CD4-positive, alpha-beta T cell (primary cell): ENCODE measurements at places on chromosomes 6 and 20.

GRCh38 chr20:57831326-57831992, 121.6 kb upstream of the PMEPA1 start:
- DNase-seq: no peak

DNA sequence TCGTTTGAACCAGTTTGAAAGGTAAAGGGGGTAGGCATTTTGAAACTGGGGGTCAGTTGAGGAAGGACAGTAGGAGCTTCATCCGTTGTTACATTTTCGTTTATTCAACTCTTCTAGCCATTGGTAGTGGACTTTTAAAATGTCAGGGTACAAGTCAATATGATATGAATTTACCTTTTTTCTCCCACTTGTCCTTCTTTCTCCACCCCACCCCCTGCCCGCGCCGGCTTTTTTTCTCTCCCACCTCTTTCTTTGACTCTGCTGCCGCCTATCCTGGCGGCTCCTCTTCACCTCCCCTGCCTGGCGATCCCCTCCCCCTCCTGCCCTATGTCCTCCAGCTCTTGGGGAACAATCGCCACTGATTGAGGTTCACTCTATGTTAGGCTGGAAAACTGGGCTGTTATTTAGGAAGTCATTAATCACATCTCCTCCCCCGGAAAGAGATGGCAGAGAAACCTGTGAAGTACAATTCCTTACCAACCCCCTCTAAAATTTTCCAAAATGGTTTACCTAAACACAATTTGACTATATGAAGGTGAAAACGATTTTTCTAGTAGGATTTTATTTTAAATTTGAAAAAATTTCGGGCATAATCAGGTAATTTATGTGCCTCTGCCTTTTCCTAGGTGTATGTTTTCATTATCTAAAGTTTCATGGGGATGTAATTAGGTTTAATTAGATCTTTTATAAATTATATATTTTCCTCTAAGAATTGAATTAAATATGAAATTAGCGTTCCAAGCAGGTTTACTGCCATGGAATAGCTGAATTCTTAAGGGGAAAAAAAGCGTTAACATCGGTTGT, 778 bp upstream of the LIN28B start:
- no peak for DNase-seq

- DNase-seq: no peak
These were observed 23.3 kb downstream of the RBL1 start for GRCh38 chr20:37072293-37073196.

DNA sequence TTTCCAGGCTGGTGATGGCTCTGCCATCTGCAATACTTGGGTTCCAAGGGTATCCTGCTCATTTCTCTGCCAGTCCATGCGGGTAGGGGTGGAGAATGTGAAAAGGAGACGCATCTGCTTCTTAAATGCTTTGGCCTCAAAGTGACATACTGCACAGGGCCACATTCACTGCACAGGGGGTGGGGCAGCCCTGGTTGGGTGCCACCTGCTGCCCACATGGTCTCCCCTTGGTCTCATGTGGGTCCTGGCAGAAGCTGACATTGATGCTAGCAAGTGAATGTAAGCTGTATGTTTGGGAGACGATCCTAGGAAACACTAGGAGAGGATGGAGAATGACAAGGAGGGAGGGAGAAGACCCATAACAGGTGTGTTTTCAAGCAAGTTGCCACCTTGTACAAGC, 140.9 kb downstream of the EDN3 start:
- no peak for DNase-seq

DNA sequence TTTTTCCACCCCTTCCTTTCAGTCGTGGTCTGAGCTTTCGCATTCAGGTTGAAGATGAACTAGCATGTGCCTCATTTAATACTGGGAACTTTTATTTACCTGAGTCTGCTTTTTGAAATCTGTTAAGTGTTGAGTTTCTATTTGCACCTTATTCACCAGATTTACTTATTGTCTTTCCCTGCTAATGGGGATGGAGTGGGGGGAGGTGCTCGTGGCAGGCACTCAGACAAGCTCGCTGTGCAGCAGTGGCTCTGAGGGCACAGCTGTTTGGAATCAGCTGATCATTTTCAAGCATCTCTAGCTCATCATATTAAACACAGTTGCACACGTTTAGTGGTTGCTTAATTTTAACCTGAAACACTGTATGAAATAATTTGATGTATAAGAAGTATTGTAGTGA, 35.6 kb downstream of the UTRN start:
- no peak for DNase-seq

GRCh38 chr20:18585134-18585533, 2.7 kb upstream of the DTD1 start:
- no peak for DNase-seq

DNA sequence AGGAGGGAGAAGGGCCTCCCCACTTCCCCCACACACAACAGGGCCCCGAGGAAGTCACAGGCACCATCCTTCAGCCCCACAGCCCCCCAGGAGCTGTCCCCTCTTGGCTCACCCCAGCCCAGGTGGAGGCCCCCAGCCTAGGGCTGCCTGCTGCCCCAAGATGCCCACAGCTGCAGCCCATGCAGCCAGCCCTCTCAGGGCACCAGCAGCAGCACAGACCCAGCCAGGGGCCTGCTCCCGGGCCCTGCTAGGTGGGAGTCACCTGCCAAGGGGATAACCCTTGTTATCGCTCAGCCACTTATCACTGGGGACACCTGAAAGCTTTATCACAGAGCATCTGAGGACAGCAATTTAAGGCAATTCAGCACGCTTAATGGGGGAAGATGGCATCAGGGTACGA, 55.0 kb downstream of the GRM4 start:
- DNase-seq: no peak

DNA sequence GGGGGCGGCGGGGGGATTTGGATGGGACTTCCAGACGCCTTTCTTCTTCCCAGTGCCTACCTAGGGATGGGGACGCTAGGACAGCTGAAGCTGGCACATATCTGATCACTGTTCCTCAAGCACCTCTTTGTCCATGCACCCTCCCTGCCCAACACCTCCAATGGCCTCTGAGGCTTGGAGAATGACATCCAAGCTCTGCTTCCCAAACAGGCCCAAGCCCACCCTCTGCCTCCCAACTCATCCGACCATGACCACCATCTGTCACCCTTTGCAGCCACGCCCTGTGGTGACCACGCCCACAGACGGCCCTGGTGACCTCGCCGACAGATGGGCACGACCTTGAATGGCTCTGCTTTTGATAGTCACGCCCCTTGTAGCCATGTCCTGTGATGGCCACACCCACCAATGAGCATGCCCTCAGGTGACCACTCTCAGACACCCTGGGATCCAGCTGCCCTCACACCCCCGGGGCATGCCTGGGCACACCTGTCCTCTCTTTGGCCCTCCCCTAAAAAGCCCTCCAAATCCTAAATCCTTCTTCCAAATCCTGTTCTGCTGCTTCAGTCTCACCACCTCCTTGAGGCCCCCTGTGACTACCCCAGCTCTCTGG, 51.0 kb downstream of the SSR1 start:
- no peak for DNase-seq

DNA sequence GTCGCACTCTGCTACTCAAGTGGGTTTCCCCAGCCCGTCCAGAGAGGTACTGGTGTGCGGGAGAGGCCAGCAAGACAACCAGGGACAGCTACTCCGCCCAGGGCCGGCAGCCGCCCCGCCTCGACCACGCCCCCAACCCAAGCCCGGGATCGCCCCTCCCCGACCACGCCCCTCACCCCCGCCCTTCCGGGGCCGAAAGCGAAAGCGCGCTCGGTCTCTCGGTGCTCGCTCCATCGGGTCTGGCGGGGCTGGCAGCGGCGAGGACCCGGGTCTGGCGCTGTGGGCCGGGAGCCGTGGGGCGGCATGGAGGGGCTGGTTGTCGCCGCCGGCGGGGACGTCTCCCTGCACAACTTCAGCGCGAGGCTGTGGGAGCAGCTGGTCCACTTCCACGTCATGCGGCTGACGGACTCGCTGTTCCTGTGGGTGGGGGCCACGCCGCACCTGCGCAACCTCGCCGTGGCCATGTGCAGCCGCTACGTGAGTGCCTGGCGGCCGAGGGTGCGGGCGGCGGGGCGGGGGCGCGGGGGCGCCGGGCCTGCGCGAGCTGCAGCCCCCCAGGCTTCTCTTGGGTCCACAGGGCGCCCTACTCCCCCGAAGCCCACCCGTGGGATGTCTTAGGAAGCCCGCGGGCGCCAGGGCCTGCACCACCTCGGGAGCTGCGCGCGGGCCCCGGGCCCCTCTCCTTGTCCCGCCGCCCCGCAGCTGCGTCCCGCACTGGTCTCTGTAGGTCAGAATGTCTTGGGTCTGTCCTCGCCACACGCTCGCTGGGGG, at the start of gene PSMG4:
TSS of gene PSMG4 (plus strand) at position 228 of the 771 bp plus-strand sequence. CDS start at position 304, 76 bp downstream.
- DNase-seq: peak; percentile 88

DNA sequence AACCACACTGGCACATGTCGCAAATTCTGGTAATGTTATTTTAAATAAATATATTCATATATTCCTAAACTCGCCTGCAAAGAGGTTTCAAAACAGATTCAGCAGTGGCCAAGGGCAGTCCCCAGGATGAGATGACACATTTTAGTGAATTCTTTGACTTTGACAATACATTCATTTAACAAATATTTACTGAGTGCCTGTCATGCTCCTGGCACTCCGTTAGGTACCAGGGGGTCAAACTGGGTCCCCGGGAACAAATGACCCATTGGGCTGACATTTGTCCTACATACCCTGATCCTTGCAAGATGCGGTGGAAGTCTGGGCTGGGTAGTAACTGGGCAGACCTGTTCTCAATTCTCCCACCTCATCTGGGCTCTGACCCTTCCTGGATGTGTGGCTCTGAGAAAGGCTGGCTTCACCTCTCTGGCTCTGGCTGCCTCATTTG, 74.9 kb downstream of the FYN start:
- no peak for DNase-seq

- no peak for DNase-seq
These were observed 243.7 kb upstream of the CHD6 start for GRCh38 chr20:41861772-41862422.

DNA sequence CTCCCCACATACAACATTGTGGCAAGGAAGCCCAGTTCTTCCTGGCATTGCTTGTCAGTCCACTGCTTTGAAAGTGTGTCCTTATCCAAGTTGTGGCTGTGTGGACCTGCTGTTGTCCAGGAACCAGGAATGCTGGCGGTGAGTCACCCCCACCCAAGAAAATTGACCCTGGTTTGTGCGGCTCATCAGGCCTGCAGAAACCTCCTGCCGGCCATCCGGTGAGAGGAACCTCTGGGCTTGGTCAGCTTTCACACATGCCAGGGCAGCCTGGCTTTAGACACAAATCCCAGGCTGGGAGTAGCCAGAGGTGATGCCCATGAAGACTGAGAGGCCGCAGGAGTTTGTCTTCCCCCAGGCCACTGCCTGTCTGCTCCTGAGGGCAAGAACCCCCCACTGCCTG, 223.6 kb downstream of the TTLL2 start:
- no peak for DNase-seq

DNA sequence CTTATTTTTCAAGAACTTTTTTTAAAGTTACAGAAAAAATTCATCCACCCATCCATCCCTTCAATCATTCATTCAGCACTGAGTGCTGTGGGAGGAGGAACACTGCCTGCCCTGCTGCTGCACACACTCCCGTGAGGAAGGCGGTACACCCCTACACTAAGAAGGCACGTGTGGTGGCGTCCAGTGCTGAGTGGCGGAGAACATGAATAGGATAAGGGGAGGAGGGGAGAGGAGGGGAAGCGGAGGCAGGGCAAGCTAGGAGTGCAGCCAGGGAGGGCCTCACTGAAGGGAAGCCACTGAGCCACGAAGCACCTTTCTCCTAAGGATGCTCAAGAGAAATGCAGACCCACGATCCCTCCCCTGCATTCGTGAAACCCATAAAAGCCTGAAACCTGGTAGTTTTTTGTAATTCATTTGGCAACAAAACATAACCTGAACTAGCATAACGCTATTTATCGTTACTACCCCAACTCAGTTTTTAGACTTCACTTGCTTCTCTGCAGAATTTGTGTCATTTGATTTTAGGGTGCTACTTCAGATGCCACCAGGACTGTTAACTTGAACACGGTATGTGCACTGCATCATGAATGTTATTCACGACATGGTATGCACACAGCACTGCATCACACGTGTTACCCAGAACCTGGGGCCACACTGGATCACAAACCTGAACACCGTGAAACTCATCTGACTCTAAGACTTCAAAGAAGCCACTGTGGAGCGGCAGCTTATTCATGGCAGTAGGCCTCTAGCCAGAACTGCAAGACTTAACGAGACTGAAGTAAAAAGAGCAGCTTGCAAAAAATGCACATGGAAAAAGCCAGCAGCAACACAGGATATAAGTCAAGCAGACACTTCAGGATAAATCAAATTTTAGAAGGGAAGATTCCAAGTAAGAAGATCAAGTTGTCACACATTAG, 3.5 kb downstream of the RNASET2 start:
- no peak for DNase-seq

- DNase-seq: no peak
These were observed 612.4 kb upstream of the IMPG1 start for GRCh38 chr6:76684875-76685274.

DNA sequence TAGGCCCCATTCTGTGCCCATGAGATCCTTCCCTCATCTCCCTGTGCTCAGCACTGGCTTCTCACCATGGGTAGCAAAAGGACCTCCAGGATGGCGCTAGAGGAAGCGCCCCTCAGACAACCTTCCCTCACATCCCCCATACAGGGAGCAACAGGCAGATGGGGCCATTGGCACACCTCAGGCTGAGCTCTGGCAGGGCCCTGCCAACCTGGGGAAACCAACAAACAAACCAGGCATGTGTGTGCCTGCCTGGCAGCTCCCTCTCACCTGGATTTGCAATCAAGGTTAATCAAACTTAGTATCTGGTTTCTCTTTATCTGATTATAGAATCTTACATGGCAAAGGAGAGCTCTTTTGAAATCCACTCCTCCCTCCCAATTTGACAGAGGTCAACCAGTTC, 134.9 kb downstream of the SLC23A2 start:
- no peak for DNase-seq

- DNase-seq: no peak
These were observed 14.4 kb upstream of the SLC22A23 start for GRCh38 chr6:3471286-3471685.

- DNase-seq: no peak
These were observed 557.8 kb downstream of the HACE1 start for GRCh38 chr6:104301951-104302350.

GRCh38 chr6:146636481-146636880, 37.7 kb downstream of the ADGB start:
- no peak for DNase-seq

GRCh38 chr20:45363611-45364492, 896 bp downstream of the SYS1 start:
- DNase-seq: no peak

GRCh38 chr20:3672547-3673171, 9.2 kb downstream of the ADAM33 start:
- no peak for DNase-seq

- DNase-seq: peak; percentile 44
These were observed 180.0 kb upstream of the UST start for GRCh38 chr6:148566664-148567350.
